Dermis lymphatic vessel endothelial cell (primary cell): ENCODE measurements at places on chromosomes 12 and 14. TPM values are rescaled to one million over a fixed set of nuclear protein-coding genes. Genes with fewer than 3 reads are reported as not detected.

Gene CCDC60
- total RNA-seq = not detected in 2 replicates

Gene TCL1B
- total RNA-seq = not detected in 2 replicates

Gene IL31
- not detected in 2 replicates for total RNA-seq

Gene ASPG
- total RNA-seq = not detected in 2 replicates

Gene LHX5
- total RNA-seq = not detected in 2 replicates

Gene KRT2
- total RNA-seq = not detected in 2 replicates

Gene CCDC38
- not detected in 2 replicates for total RNA-seq

Gene CMKLR1
- total RNA-seq = 0.09 and 0.43 TPM in 2 replicates

Gene CLEC2D
- total RNA-seq = 2.2 and 2.6 TPM in 2 replicates

Gene NTS
- under 0.01 and 0.34 TPM in 2 replicates for total RNA-seq

Gene KRT72
- not detected in 2 replicates for total RNA-seq

Gene CCDC184
- total RNA-seq = 0.11 TPM in 1 of 2 replicates, not detected in the other

Gene TXNDC16
- 4.2 and 5.3 TPM in 2 replicates for total RNA-seq

Gene NEUROD4
- not detected in 2 replicates for total RNA-seq

Gene GLI1
- total RNA-seq = not detected in 2 replicates

Gene RPL41
- total RNA-seq = 2,570 and 2,853 TPM in 2 replicates

Gene CYP27B1
- total RNA-seq = 0.11 and 0.26 TPM in 2 replicates

Gene KLRC3
- not detected in 2 replicates for total RNA-seq
